ENCODE measurements at places on chromosomes 11 and 22.

DNA sequence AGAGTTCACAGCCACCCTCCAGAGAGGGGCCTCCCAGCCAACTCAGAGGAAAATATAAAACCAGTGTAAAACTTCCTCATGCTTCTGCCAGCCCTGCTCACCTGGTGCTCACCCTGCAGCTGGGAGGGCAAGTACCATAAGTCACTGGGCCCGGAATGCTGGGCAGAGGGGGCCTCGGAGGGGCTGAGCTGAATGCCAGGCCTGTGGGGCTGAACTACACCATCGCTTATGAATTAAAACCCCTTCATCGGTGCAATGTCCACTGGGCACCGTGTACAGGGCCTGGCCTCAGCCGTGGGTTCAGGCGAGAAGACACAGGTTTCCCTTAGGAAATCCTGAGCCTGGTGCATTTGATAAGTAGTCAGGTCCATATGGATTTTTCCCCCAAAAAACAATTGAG is 828.6 kb downstream of the TBC1D22A start:
- no peak for DNase-seq

DNA sequence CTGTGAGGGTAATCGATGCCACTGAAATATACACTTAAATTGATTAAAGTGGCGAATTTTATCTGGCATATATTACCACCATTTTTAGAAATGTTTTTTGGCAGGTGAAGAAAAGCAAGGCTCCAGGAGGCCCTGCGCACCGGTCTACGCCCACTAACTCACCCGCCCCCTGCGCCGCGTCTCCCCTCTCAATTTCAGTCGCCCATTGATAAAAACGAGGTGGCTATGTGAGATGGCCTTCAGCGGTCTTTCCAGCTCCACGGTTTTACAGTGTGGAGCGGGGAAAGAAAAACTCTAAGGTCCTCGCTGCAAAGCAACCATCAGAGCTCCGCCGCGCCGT is 602 bp upstream of the AQP11 start:
- no peak for DNase-seq

GRCh38 chr11:120771551-120772060 is 252.3 kb upstream of the TBCEL start:
- no peak for DNase-seq

DNA sequence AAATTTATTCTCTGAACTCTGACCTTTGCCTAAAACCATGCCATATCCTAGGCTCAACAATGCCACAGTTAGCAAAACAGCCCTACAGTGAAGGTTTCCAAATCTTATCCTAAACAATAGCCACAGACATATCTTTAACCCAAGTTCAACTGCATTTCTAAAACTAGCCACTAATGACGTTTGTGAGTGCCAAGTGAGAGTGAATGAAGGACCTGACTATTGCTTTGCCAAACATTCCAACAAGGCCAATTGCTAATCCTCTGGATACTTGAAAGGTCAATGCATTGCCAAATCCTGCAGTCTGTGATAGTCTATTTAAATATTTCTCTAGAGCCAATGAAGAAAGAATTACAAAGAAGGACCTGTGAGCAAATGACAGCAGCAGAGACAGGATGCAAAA is 2.5 kb upstream of the OR4C45 start:
- no peak for DNase-seq

DNA sequence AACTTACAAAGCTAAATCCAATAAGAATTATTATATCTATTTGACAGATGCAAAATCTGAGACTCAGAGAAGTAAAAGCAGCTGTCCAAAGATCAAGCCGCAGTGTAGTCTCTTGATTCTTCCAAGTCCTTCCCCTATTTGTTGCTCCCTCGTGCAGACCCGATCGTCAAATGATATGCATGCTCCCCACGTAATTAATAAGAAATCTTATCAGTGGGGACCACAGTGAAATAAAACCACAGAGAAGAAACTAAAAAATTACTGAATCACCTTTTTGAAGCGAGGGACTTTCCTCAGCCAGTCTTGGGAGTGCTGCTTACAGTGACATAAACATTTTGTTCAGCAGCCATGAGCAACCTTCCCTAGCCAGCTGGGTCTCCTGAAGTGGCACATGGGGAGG is 64.6 kb downstream of the SERGEF start:
- DNase-seq, result no peak

- DNase-seq, result no peak
Observed at GRCh38 chr11:20113149-20113438, 47.2 kb downstream of the DBX1 start.

DNA sequence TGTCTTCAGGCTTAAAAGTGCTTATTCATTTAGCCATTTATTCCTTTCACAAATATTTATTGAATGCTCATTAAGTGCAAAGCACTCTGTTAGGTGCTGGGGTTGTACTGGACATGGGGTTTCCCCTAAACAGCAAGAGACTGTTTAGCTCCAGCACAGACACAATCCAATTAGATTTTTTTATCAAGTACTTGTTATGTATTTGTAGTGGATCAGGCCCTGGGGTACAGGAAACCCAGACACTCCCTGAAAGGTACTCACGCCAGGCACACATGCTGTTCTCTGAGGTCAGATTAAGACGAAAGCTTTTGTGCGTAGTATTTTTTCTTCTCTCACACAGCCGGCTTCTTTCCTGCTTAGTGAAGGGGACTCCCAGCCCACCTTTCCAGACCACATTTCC is 218.1 kb upstream of the PLET1 start:
- no peak for DNase-seq

- no peak for DNase-seq
Observed at GRCh38 chr22:50545522-50546325, at the start of gene KLHDC7B. TSS of gene KLHDC7B (plus strand) at chr22:50545899. CDS start at chr22:50546244, 345 bp downstream.

GRCh38 chr22:49724893-49725489 is 102.7 kb downstream of the BRD1 start:
- DNase-seq, result peak; percentile 30

DNA sequence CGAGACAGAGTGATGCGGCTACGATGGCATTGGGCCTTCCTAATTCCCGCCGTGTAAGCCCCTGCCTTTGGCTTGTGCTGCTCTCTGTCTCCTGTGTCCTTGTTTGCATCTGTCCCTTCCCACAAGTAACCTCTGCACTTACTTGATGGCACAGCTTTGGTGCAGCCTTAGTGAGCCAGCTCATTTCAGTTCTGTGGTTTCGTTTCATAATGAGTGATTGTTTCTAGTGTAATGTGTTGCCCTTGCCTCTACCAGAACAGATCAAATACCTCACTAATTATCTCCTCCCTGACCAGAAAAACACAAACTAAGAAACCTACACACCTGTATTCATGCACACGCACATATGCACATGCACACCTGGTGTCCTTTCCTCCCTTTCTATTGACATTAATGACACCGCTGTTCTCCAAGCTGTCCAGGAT is 58.8 kb downstream of the GRK3 start:
- DNase-seq, result no peak

Measured in large intestine (tissue), 12 donors.